Pons (tissue), 1 donor: ENCODE measurements at places on chromosomes 13 and 19.

DNA sequence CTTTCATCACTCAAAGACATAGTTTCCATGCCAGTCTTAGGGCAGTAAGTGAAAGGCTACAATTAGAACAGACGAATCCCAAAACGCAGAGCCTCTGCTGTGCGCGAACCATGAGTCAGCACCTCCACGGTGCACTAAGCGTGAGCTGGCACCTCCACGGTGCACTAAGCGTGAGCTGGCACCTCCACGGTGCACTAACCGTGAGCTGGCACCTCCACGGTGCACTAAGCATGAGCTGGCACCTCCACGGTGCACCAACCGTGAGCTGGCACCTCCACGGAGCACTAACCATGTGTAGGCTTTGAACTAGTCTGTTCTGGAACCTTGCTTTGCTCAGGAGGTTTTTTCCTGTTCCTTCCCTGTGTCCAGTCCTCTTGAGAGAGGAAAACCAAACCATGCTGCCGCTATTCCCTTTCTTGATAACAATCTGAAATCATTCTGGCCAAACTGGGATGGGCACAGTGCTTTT lies 120.6 kb downstream of the IRS2 start:
- DNase-seq: no peak

DNA sequence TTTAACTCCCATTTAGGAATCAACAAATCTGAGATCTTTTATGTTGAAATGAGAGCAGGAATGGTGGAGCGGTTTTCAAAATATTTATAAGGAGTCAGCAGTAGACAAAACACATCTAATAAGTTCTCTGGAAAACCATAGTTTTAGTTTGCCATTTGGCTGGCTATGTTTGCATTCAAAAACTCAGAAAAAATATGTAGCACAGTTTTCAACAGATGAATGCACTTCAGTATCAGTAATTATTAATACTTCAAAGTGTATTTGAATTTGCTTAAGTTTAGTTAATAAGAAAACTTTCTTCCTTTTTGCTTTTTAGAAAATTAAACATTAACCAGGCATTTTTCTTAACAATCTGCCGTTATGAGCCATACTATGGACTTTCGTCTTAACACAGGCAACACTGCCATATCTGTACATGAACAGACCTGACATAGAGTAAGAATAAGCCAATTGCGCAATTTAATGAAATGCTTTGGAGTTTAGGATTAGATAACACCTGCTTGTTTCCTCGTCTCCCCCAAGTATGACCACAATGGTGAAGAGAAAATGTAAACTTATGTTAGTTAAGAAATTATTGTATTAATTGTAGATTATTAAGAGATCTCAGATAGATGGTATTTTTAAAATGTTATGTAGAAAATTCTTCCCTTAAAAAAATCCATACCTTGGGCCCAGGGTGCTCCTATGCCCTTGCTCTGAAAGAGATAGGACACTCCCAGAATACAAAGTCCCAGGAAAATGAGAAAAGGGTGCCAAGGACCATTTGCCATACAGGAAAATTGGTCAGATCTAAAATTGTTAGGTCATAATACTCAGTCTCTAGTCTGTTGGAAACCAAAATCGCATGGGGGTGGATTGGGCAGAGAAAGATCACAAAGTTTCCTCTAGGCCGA lies 552.3 kb upstream of the ARGLU1 start:
- DNase-seq: no peak

DNA sequence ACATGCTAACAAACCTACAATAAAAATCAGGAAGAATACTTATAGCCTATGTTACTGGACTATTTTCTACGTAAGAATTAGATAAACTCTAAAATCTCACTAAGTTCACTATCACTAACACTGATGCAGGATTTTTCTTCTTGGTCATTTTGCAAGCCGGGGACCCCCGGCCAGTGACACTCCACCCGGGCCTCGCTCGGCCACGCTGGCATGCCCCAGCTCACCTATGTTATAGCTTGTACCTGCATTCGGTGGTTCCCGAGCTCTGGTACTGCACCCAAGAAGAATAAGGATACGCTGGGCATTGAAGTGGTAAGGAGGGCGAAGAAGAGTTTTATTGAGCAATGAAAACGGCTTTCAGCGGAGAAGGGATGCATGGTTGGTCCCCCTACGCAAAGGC lies 245.3 kb upstream of the NBEA start:
- no peak for DNase-seq

DNA sequence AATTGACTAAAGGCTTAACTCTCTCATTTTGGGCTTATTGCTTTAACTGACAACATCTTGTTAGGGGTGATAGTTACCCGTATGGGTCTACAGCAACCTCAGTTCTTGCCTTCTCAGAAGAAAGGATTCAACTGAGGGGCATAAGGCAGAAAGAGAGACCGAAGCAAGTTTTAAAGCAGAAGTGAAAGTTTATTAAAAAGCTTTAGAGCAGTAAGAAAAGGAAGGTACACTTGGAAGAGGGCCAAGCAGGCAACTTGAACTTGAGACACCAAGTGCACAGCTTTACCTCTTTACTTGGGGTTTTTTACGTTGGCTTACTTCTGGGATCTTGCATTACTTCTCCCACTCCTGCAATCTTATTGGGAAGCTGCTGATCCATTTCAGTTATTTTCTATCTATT lies 246.9 kb upstream of the PRR20A start:
- DNase-seq: no peak

GRCh38 chr13:40656358-40656757 lies 10.1 kb downstream of the FOXO1 start:
- DNase-seq: no peak

DNA sequence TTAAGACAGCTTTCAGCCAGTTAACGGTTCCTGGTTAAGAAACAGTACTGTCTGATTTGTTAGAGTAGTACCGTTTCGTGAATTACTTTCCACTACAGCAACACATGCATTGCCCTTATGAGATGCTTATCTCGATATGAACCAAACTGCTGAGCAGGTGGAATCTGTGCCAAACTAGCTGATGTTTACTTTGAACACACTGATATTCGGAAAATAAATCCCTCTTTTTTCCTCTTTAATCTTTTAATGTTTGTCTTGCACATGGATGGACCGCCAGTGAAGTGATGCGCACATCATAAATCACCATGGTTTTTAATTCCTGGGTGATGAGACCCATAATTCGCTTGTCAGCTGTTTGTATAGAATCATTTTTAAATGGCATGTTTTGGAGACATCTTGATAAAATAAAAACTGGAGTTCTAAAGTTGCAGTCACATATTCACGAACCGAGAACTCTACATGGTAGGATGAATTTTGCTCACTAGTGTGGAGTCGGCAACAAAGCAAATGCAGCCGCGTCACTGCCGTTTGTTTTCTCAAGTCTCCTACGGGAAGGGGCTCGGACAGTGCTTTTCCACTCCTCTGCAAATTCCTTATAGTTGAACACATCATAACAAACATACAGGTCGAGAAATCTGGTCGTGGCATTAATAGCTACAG lies 1.1 kb downstream of the GJA3 start:
- DNase-seq: no peak
